ENCODE measurements at places on chromosomes 7 and 10. TPM values are rescaled to one million over a fixed set of nuclear protein-coding genes. Genes with fewer than 3 reads are reported as not detected.

Gene MUC12
- not detected for total RNA-seq

Gene C10orf67
- not detected for total RNA-seq

Gene STAMBPL1
- 0.44 TPM for total RNA-seq

Gene ITGA8
- 0.53 TPM for total RNA-seq

Gene MYL10
- not detected for total RNA-seq

Gene ZNF425
- 0.74 TPM for total RNA-seq
